Epithelial cell of proximal tubule (primary cell): ENCODE measurements at places on chromosomes 5 and 9.

DNA sequence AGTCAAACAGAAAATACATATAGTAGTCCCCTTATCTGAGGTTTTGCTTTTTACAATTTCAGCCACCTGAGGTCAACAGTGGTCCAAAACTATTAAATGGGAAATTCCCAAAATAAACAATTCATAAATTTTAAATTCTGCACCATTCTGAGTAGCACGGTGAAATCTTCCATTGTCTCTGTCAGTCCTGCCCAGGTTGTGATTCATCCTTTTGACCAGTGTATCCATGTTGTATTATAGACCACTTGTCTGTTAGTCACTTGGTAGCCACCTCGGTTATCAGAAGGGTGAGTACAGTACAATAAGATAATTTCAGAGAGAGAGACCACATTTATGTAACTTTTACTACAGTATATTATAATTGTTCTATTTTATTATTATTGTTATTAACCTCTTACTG lies 2.8 kb downstream of the CCDC152 start:
- DNase-seq = no peak

- no peak for DNase-seq
Observed at GRCh38 chr5:58300346-58300895, 159.5 kb downstream of the PLK2 start.

GRCh38 chr9:137960496-137960895 lies 82.9 kb downstream of the CACNA1B start:
- no peak for DNase-seq

- no peak for DNase-seq
Observed at GRCh38 chr5:87872986-87873385, 395.7 kb downstream of the TMEM161B start.

DNA sequence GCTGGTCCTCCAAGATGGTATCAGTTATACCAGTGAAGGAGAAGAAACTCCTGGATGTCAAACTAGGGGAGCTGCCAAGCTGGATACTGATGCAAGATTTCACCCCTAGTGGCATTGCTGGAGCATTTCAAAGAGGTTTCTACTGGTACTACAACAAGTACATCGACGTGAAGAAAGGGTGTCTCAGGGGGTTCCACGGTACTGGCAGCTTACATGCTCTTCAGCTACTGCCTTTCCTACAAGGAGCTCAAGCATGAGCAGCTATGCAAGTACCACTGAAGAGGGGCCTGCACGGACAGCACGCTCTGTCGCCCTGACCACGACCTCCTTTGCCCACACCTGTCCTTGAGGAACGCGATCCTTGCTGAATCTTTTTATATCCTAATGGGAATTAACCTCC lies 19.5 kb downstream of the ACTL7B start:
- DNase-seq = no peak

DNA sequence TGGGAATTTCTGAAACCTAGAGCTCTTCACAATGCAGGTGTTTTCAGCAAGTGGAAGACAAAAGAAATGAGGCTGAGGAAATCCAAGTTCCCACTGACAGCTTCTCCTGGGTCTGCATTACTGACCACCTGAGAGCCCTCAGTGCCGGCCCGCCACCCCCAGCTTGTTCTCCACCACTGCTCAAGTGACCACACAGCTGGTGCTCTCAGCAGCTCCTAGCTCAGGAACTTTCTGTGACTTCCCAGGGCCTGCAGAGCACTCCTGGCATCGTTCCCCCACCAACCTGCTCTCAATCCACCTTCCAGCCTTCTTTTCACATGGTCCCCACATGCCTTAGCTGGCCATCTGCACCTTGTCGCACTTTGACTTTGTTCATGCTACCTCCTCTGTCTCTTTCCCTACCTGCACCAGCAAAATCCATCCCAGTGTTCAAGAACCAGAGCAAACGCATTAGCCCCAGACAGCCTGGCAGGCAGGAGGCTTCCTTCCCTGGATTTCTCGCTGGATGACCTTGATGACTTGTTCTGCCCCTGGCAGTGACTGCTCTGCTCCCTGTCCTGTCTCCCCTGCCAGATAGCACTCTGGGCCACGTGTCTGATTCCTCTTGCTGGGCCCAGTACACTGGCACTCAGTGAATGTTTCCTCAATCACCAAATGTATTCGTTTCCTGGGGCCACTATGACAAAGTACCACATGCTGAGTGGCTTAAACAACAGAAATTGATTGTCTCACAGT lies 35.1 kb upstream of the NANS start:
- no peak for DNase-seq

DNA sequence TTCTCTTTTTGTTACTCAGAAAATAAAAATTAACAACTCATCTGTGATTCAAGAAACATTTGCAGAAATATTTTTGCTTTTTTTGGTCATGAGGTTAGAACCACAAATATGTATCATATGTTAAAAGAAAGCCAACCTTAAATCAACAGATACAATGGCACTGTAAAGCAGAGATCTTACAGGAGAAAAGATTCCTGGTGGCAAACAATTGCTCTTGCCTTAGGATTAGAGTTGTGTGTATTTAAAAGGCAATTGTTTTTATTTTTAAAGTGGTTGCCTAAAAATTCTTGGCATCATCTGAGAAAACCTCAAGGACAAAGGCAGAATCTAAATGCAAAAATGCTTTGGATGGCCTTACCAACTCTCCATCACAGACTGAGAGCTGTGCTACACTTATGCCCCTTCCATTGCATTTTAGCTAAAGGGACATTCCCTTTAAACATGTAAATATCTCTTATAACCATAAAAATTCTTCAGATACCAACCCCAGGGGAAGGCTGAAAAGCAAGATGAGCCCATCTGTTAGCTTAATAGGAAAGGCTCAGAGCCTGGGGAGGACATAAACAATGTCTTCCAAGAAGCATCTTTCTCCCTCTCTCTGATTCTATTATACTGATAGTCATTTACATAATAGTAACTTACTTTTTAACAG lies 100.4 kb downstream of the FAM114A2 start:
- DNase-seq = no peak

GRCh38 chr5:2755076-2755680 lies 3.7 kb upstream of the IRX2 start:
- no peak for DNase-seq

GRCh38 chr9:70551396-70551795 lies 136.9 kb upstream of the KLF9 start:
- DNase-seq = no peak

DNA sequence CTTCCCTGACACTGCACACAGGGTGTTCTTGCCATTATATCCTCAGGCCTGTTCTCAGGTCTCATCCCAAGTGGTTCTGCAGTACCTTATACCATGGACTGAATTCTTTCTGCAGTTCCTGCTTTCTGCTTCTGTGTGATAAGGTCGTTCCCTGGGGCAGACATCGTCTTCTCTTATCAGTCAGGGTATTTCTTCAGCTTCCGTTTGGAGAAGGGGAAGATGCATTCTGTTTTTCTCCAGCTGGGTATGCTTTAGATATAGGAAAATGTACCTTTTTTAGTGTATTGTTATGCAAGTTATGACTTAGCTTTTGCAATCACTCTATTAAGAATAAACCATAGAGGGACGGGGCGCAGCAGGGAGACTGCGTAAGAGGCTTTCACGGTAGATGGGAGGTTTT lies 31.1 kb downstream of the RALGPS1 start:
- no peak for DNase-seq

DNA sequence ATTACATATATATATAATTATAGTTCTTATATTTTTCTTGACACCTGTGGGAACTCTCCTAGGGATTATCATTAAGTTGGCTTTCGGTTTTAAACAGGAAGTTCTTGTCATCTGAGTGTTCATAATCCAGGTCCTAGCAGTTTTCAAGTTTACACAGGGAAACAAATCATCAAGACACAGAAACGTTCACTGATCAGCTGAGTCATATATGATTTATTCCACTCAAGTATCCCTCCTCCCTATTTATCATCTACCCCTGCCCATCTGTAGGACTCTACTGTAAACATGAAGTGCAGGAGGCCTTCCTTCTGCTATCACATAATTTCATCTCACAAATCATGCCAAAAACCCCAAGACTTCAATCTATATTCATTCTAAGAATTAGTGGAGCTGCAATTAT lies 6.3 kb downstream of the SLC25A51 start:
- DNase-seq = no peak

DNA sequence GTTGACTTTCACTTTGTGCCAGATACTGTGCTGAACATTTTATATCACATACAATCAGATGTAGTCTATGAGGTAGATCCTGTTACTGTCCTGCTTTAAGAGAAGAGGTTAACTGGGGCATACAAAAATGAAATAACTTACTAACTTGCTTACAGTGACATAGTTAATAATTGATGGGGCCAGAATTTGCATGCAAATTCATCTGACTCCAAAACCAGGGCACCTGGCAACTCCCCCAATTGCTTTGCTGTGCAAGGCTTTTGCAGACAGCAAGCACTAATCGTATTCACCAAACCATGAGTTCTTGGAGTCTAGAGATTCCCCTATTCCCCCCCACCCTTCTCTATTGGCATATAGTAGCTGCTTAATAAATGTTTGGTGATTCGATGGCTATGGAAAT lies 155.9 kb downstream of the TTLL11 start:
- DNase-seq = no peak

- no peak for DNase-seq
Observed at GRCh38 chr9:72012646-72013045, 47.8 kb downstream of the C9orf57 start.
